Stomach (tissue), 19 donors: ENCODE measurements at places on chromosomes 16 and 17. TPM values are rescaled to one million over a fixed set of nuclear protein-coding genes. Genes with fewer than 3 reads are reported as not detected.

- no peak overlapping the region for H3K27ac ChIP-seq
- DNase-seq = peak; percentile 90
- no peaks in the 10 kb centered on the region for H3K4me1 ChIP-seq
- H3K36me3 ChIP-seq = no peaks in the 10 kb centered on the region
- H3K4me3 ChIP-seq = no peak overlapping the region
Measured at GRCh38 chr17:39591958-39592954, 15.5 kb downstream of the NEUROD2 start.

DNA sequence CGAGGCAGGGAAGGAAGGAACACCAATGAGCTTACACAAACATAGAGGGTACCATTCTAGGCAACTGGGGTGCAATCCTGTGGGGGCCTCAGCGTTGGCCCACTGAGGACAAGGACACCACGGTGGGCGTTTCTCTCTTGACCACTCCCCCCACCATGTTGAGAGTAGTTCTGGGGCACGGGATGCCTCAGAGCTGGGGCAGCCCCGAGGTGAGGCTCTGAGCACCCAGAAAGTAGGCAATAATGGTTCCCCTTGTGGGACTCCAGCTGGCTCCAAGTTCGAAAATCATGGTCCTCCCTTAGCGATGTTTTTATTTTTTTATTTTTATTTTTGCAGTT is 5.1 kb downstream of the PRSS21 start:
- H3K27me3 ChIP-seq = no peaks in the 10 kb centered on the region
- H3K4me1 ChIP-seq = no peaks in the 10 kb centered on the region
- H3K36me3 ChIP-seq = no peaks in the 10 kb centered on the region
- no peak for DNase-seq

DNA sequence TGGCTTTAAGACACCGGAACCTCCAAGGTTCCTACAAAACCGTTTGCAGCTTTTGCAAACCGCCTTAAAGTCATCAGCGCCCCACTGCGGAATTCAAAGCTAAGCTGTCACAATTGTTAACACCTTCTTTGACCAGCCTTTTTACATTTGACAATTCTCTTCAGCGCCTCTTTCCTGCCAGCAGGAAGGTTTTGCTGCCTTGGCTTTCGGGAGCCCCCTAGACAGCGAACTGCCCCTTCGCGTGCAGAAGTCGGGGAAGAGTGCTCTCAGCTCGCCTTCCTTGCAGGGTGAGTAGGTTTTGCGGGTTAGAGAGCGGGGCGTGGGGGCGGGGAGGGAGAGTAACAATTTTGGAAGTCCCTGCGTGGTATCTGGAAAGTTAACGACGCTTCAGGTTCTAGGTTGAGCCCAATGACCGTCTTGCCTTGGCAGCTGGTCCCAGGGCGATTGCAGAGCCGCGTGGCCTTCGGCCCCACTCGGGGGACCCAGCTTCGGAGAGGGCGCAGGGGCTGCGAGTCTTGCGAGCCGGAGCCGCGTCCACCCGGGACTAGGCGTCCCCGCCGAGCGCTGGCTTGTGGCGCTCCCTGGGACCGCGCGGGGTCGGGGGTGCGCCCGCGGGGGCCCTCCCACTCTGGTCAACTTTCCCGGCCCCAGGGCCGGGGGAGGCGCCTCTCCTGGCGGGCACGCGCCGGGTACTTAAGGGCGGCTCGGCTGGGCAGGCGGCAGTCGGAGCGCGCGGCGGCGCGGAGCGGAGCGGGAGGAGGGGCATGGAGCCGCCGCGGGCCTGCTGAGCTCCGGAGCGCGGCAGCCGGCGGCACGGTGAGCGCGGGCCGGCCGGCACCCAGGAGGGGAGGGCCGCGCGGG is at the start of gene HAS3:
TSS of gene HAS3 (plus strand) at position 153 of the 861 bp plus-strand sequence. CDS start 3,743 bp downstream, outside the sequence.
- H3K27ac ChIP-seq = no peak within 1 kb of the TSS
- peak; percentile 89 for DNase-seq
- H3K27me3 ChIP-seq = no peaks in the 10 kb centered on the region
- H3K4me1 ChIP-seq = peaks cover 18% of the 10 kb centered on the region

GRCh38 chr16:66231452-66232160 is 134.9 kb upstream of the CDH5 start:
- DNase-seq = no peak
- no peaks in the 10 kb centered on the region for H3K4me1 ChIP-seq
- no peak overlapping the region for H3K4me3 ChIP-seq

- H3K4me3 ChIP-seq = no peak overlapping the region
- peak; percentile 82 for DNase-seq
- H3K27me3 ChIP-seq = no peaks in the 10 kb centered on the region
- no peaks in the 10 kb centered on the region for H3K4me1 ChIP-seq
- H3K27ac ChIP-seq = no peak overlapping the region
Measured at GRCh38 chr16:4339909-4340308, 11.2 kb downstream of the PAM16 start.

GRCh38 chr16:89442990-89443726 is 47.2 kb downstream of the ANKRD11 start:
- H3K4me3 ChIP-seq = no peak overlapping the region
- no peaks in the 10 kb centered on the region for H3K27me3 ChIP-seq
- H3K36me3 ChIP-seq = no peaks in the 10 kb centered on the region
- DNase-seq = peak; percentile 86

- H3K36me3 ChIP-seq = peaks cover 5% of the 10 kb centered on the region
Measured at GRCh38 chr16:29791845-29792807, 1.6 kb downstream of the KIF22 start.

- no peak overlapping the region for H3K4me3 ChIP-seq
- peaks cover 25% of the 10 kb centered on the region for H3K27me3 ChIP-seq
- peaks cover 18% of the 10 kb centered on the region for H3K4me1 ChIP-seq
- peaks cover 49% of the 10 kb centered on the region for H3K36me3 ChIP-seq
Measured at GRCh38 chr17:81537856-81538555, 9.8 kb downstream of the FSCN2 start.

GRCh38 chr16:75107505-75107904 is 9.1 kb downstream of the LDHD start:
- H3K4me3 ChIP-seq = no peak overlapping the region
- H3K27ac ChIP-seq = peak overlapping the region; percentile 86
- no peaks in the 10 kb centered on the region for H3K27me3 ChIP-seq
- H3K4me1 ChIP-seq = peaks cover 62% of the 10 kb centered on the region

Gene ZNF385C
- polyA plus RNA-seq = 0.53 TPM

Gene KRTAP2-1
- not detected for polyA plus RNA-seq

Gene SLC5A11
- polyA plus RNA-seq = not detected

DNA sequence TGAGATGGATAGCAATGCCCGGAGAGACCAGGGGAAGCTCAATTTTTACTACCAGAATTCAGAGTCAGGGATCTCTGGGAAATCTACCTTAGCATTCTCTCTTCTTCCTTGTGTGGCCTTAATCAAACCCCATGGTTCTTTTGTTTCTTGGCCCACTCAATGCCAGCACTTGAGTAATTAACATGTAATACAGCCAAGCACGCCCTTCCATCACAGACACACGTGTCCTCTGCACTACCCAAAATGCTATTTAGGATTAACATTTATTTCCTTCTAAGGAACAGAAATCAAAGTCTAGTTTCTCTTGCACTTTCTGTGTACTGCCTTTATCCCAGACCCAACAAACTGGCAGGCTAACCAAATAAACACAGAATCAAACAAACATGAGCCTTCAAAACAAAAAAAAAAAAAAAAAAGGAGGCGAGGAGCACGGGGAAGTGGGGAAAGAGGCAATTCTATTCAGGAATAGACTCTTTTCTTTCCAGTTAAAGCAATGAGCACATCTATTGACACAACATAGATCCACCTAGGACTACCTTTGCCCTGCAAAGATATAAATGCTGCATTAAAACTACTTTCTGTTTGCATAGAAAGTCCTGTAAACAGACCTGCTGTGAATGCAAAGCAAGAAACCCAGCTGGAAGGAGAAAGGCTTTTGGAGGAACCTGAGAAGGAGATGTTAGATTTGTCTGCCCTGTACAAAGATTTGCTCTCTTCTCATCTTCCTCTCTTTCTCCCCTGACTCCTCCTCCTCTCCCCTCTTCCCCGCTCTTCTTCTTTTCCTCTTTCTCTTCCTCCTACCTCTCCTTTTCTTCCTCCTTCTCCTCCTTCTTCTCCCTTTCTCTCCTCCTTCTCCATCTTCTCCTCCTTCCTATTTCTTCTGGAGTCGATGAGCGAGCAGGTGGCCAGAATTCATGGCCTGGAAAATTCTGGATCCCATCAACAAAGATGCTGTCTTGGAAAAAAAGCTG is 294.4 kb downstream of the NPIPA8 start:
- DNase-seq = no peak
- no peak overlapping the region for H3K27ac ChIP-seq
- H3K27me3 ChIP-seq = no peaks in the 10 kb centered on the region
- no peak overlapping the region for H3K4me3 ChIP-seq

DNA sequence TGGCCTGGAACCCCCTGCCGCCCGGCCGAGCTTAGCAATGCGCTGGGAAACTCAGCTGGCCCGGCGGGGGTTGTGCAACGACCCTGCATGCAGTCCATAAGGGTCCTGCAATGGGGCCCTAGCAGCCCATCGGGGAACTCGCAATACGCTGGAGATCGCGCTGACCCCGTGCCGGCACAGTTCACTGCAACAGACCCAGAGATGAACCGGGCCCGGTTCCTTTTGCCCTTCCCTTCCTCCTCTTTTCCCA is 375 bp downstream of the SLC25A11 start:
- H3K27me3 ChIP-seq = no peaks in the 10 kb centered on the region
- peaks cover 61% of the 10 kb centered on the region for H3K4me1 ChIP-seq
- H3K27ac ChIP-seq = peak overlapping the region; percentile 95
- no peak for DNase-seq

DNA sequence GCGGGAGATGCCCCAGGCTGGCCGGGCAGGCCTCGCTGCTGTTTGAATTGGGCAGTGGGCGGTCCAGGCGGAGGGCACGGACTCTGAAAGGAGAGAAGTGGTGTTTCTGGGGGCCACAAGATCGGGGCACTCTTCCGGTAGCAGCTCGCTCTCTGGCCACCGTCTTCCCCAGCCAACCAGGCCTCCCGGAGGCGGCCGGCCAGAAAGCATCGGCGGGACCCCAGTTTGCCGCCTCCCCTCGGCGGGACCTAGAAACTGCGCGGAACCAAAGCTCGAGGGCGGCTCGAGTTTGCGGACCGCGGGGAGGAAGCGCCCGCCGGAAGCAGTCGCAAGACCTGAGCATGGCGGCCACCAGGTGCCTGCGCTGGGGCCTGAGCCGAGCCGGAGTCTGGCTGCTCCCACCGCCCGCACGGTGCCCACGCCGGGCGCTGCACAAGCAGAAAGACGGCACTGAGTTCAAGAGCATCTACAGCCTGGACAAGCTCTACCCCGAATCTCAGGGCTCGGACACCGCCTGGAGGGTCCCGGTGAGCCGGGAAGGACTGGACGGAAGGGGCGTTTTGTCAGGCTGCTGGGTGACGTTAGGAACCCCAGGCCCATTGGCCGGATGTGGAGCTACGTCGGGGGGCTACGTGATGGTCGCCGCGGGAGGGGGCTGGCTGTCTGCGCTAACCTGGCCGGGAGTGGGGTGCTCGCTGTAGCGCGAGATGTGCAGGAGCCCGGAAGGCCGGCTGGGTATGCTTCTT is at the start of gene MRPL58:
TSS of gene MRPL58 (plus strand) at position 325 of the 746 bp plus-strand sequence. CDS start at position 342, 17 bp downstream.
- peaks cover 22% of the 10 kb centered on the region for H3K4me1 ChIP-seq
- peak; percentile 84 for DNase-seq
- no peaks in the 10 kb centered on the region for H3K27me3 ChIP-seq
- peaks cover 14% of the 10 kb centered on the region for H3K36me3 ChIP-seq

Gene GJD3
- not detected for polyA plus RNA-seq

DNA sequence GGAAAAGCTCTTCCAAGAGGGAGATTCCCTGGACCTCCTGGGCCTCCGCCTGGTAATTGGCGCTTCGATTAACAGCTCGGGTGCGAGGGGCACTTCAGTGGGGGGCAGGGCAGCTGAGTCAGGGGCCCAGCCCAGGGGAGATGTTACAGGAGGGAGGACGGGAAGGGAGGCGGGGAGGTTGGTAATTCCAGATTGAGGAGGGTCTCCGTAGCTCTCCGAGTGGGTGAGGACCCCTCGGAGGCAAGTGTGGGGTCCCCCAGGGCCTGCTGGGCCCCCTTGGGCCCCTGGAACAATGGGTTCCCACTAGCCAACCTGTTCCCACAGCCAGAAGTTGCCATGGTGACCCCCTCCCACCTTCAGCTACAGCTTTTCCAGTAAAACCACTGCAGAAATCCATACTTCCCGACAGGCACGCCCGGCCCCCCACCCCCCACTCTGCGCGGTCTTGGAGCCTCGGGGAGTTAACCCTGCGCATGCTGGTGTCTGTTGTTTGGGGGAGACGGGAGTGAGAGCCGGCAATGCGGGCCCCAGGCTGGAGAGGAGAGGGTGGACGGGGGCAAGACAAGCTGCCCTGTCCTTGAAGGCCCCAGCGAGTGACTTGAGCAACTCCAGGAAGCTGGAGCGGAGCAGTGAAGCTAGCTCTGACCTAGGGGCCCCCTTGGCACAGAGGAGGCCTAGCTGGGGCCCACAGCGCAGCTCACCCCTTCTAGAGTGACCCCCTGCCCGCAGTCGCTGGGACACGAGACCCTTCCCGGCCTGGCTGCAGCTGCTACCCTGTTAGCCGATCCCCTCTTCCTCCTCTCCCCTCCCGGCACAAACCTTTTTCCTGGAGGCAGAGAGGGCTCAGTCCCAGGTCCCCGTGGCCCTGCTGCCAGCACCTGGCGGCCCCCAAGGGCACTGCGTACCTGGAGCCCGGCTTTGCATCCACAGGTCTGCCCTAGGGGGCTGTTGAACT is 37.8 kb downstream of the TMEM235 start:
- DNase-seq = peak; percentile 78
- no peaks in the 10 kb centered on the region for H3K36me3 ChIP-seq
- H3K27me3 ChIP-seq = peaks cover 55% of the 10 kb centered on the region
- H3K4me3 ChIP-seq = peak overlapping the region; percentile 5
- peaks cover 25% of the 10 kb centered on the region for H3K4me1 ChIP-seq
- no peak overlapping the region for H3K27ac ChIP-seq

Gene GH2
- not detected for polyA plus RNA-seq

DNA sequence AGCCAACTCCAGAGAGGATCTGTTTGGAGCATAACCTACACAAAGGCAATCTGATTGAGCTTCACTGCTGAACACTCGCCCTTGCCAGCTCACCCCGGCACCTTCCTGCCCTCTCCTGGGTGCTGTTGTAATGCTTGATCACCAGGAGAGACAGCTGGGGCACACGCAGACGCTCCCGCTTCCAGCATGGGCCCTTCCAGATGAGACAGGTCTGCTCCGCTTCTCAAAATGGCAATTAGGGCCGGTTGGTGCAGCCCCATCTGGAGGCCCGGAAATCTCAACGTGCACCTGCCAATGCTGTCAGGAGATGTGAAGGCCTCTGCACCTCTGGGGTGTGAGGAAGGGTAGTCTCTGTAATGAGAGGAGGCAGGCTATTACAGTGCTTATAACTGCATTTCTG is 206.1 kb downstream of the ABCC12 start:
- H3K4me1 ChIP-seq = no peaks in the 10 kb centered on the region
- no peak for DNase-seq
